ENCODE measurements at places on chromosomes 13 and 19.

DNA sequence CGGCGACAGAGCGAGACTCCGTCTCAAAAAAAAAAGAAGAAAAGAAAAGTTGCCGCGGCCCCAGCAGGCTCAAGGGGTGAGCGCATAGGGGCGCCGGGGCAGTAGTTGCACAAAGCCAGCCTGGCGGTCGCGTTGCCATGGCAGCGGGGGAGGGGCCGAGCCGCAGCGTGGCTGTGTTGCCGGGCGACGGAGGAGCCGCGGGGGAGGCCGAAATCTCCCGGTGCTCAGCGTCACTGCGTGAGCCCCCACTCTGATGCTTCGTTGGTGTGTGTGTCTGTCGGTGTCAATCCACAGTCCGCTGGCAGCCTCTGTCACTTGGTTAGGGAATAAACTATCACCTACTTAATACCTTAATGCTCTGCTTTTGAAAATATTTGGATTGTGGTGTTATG, 82.9 kb upstream of the C1QTNF9B start:
- DNase-seq: peak; percentile 86

GRCh38 chr19:10863107-10863717, 8.1 kb upstream of the CARM1 start:
- DNase-seq: no peak

- DNase-seq: peak; percentile 51
These were observed at the start of gene SHISA2 for GRCh38 chr13:26051657-26052311. TSS of gene SHISA2 (minus strand) at chr13:26052016. CDS start at chr13:26050975, 1,041 bp downstream.

DNA sequence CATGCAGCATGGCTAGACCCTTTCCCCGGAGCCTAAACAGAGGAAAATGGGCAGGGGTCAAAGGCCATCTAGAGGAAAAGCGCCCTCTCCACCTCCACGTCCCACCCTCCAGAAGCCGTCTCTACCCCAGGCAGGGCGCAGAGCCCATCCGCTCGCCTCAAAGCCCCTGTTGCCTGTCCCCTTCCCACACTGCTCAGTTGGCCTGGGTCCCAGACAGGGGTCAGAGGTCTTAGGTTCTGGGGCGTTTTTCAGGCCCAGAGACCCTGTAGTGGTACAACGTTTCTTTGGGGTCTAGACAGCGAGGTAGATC, 285 bp downstream of the TMEM143 start:
- no peak for DNase-seq

DNA sequence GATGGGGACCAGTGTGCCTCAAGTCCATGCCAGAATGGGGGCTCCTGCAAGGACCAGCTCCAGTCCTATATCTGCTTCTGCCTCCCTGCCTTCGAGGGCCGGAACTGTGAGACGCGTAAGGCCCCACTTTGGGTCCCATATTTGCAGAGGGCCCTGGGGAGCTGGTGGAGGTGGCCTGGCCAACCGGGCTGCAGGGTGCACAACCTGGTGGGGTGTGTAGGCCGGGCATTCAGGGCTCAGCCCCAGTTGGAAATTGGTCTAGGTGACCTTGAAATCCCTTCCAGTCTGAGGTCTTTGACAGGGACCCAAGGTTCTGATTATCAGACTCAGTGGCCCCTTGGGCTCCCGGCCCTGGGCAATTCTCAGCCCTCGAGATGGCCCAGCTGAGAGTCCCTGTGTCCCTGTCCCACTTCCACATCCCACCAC, 8.3 kb downstream of the F7 start:
- DNase-seq: no peak

DNA sequence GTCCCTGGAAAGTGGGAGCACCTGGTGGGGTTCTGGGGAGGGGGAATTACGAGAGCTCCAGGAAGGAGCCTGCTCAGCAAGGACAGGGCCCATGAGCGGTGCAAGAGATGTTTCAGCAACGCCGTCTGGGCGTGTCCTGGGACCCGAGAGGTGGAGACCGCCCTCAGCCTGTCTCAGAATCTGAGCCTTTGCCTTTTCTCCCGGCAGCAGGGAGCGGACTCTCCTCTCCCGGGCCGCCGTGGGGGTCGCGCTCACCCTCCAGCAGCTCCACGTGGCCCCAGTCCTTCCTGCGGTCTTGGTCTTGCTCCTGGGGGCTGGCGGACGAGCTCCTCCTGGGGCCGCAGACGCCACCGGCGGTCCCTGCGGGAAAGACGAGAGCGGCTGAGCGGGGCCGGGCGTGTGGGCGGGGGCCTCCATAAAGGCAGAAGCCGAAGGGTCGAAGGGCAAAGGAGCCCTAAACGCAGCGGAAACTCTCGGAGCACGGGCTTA, 714 bp downstream of the POLRMT start:
- DNase-seq: peak; percentile 65

DNA sequence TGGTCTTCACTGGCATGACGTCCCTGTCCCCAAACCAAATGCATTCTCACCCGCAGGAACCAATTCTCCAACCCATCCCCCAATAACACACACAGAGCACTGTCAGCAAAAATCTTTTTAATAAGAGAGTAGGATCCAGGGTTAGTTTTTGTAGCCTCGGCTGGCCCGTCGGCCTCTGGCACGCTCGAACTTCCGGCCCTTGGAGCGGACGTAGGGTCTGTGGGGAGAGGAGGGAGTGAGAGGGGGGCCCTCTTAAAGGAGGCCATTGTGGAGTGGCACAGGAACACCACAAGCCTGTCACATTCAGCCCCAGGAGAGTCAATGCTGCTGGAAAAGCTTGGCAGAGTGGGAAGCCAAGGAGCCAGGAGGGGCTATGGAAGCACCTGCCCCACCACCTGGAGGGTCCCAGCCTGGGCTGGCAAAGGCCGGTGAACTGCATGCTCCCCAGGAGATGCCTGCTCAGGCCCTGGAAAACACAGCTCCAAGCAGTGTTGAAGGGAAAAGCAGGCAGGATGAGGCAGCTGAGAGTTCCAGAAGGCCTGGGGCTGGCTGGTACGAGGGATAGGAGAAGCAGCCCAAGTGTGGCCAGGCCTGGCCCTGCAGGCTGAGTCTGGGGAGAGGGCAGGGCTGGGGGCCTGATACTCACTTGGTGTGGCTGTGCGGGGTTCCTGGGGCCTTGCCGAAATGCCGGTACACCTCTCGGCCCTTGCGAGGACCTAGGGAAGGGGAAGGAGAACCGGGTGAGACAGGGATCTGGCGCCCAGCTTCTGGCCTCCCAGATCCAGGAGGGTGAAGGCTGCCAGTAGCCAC, 560 bp upstream of the FAM83E start:
- DNase-seq: no peak

DNA sequence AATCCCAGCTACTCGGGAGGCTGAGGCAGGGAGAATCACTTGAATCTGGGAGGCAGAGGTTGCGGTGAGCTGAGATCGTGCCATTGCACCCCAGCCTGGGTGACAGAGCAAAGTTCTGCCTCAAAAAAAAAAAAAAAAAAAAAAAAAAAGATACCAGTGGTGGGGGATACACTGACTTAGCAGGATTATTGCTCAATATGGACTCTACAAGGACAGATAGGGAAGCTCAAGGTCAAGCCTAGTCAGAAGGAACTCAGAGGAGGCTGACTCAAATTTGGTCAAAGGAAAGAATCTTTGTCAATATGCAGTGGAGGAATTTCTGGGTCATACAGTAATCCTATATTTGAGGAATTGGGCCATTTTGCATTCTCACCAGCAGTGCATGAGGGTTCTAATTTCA, 6.7 kb upstream of the DIAPH3 start:
- no peak for DNase-seq

All from activated CD4-positive, alpha-beta T cell treated with anti-CD3 and anti-CD28 coated beads, Interleukin-10, Interleukin-2, amounts not matched to agents 100 ng/mL and 50 ng/mL, durations not matched to agents 16 hours and 8 hours (primary cell).